Fibroblast of skin of scalp (primary cell): ENCODE measurements at places on chromosomes 3 and 15.

DNA sequence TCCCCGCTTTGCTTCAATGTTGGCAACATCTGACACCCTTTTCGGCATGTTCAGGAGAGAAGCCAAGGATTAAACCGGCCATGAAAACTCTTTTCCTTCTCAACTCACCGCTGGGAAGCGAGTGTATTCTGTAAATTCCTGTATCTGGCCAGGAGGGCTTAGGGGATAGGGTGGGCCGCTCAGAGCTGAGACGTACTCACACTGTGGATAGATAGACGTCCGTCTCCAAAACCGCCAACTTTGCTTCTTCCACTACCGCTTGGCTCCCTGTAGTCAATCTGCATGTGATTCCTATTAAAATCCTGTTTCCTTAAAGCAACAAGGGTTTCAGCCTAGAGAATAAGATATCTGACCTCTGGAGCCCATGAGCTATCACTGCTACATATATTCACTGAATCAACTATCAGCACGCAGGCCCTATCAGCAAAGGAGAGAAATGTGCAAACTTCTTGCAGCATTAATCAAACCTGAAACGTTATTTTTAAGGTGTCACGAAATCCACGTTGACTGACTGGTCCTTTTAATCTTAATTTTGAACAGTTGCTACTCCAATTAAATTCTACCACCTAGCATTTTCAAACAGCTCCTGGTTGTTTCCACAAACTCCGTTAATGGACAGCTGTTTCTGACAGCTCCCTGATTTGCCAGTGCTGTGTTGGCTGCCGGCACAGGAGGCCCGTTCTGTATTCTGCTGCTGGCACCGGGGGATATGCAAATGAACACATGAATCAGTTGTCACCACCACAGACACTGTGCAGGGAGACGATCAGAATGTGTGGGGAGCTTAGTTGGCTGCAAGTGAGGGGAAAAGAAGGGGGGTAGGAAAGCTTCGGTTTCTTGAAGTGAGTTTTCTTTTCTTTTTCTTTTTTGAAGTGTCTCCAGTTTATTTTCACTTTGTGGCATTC lies 438.9 kb upstream of the ARRDC4 start:
- peak; percentile 24 for DNase-seq

- DNase-seq, result no peak
Measured at GRCh38 chr3:5165698-5166097, 21.8 kb upstream of the EDEM1 start.

DNA sequence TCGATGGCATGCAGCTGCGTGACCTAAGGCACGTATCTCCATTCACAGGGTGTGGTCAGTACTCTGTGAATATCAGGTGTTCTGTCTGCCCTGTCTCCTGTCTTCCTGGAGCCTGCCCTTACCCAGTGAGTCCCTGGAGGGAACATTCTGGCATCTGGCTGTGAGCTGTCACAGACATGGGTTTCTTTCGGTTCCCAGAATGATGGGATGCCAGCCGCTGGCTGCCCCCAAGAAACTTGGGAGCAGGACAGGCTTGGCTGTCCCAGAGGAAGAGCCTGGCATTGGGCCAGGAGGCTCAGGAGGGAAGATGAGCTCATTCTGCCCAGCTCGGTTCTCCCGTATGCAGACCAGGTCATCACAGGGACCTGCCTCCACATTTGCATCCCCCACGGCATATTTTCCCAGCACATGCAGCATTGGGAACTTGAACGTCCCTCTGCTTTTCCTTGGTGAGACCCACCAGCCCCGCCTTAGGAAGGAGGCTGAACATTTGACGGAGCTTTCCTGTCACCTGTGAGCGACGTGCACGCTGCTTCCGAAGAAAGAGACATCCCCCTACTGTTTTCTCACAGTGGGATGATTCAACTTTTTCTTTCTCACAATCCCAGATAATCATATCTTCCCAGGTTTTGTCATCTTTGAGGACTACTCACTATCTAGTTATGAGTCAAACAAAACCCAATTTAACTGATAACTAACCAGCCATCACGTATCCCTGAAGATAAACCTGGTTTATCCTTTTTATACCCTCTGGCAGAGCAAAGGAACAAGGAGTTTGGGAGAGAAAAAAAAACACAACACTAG lies 22.0 kb upstream of the PGPEP1L start:
- DNase-seq, result no peak

GRCh38 chr3:194083637-194084224 lies 52.2 kb upstream of the HES1 start:
- peak; percentile 66 for DNase-seq

GRCh38 chr15:61081027-61081322 lies 148.1 kb downstream of the RORA start:
- DNase-seq, result no peak

- peak; percentile 28 for DNase-seq
Measured at GRCh38 chr15:47711655-47712054, 5.7 kb upstream of the SEMA6D start.

- no peak for DNase-seq
Measured at GRCh38 chr3:129036222-129037092, 24.1 kb upstream of the GP9 start.

- DNase-seq, result no peak
Measured at GRCh38 chr3:189833996-189834395, 202.8 kb downstream of the TP63 start.

DNA sequence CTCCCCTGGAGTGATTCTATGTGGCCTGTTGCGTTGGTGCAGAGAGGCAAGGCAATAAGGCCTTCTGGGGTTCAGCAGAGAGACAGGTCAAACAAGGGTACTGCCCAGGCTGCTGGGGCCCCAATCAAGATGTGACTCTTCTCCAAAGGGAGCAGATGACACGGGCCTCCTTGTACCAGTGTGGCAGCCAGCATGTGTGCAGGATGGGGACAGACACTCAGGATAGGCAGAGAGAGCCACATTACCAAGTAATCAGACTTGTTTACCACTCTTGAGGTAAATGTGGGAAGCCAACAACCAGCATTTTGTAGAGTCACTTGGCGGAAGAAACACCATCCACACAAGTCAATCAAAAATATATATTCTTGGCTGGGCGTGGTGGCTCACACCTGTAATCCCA lies 95.3 kb upstream of the DLG1 start:
- no peak for DNase-seq

DNA sequence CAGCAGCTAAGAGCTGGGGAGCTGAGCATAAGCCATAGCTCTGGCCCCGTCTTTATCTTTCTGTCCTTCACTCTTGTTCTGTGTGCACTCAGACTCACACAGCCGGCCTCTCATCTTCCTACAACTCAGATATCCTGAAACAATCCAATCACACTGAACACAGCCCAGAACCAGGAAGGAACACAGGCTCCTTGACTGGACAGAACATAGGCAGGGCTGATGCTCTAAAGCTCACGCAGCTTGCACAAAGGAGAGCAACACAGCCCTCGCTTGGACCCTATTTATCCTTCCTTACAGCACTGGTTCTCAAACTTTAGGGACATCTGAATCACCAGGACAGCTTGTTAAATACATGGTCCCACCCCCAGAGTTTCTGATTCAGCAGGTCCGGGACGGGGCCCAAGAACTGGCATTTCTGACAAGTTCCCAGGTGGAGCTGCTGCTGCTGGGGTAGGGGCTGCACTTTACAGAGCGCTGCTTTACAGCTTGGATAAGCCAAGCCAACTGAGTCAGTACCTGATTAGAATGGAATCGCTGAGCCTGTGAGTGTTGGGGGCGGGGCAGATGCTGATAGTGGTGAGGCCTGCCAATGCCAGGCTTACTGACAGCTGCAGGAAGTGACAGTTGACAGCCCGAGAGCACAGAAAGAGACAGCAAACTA lies 65.1 kb downstream of the MRPL46 start:
- no peak for DNase-seq

GRCh38 chr15:38991126-38991525 lies 426.5 kb upstream of the RASGRP1 start:
- peak; percentile 76 for DNase-seq

- DNase-seq, result peak; percentile 92
Measured at GRCh38 chr15:43516801-43517353, 531 bp upstream of the MAP1A start.

GRCh38 chr15:68391121-68391520 lies 40.8 kb downstream of the ITGA11 start:
- no peak for DNase-seq

DNA sequence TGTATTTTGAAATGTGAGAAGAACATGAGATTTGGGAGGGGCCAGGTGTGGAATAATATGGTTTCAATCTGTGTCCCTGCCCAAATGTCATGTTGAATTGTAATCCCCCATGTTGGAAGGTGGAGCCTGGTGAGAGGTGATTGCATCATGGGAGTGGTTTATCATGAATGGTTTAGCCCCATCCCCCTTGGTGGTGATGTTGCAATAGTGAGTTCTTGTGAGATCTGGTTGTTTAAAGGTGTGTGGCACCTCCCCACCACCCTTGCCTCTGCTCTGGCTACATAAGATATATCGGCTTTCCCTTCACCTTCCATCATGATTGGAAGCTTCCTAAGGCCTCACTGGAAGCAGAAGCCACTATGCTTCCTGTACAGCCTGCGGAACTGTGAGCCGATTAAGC lies 23.9 kb upstream of the TMEM108 start:
- no peak for DNase-seq
